ENCODE measurements at places on chromosomes 2 and 18.

GRCh38 chr2:240953426-240954410 lies 44.7 kb upstream of the SNED1 start:
- no peak for DNase-seq

DNA sequence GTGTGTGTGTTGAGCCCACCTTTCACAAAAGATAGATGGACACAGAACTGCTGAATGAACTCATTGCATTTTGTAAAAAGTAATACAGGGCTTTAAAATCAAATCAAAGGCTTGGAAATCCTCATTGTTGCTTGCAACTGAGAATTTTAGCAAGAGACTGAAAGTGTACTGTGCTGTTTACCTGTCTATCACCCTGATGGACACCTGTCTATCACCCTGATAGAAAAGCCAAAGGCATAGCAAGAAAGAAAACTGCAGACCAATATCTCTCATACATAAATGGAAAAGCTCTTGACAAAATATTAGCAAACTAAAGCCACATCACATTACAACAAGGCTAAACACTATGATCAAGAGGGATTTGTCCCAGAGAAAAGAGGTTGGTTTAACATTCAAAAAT lies 107.5 kb upstream of the TMEM18 start:
- no peak for DNase-seq

DNA sequence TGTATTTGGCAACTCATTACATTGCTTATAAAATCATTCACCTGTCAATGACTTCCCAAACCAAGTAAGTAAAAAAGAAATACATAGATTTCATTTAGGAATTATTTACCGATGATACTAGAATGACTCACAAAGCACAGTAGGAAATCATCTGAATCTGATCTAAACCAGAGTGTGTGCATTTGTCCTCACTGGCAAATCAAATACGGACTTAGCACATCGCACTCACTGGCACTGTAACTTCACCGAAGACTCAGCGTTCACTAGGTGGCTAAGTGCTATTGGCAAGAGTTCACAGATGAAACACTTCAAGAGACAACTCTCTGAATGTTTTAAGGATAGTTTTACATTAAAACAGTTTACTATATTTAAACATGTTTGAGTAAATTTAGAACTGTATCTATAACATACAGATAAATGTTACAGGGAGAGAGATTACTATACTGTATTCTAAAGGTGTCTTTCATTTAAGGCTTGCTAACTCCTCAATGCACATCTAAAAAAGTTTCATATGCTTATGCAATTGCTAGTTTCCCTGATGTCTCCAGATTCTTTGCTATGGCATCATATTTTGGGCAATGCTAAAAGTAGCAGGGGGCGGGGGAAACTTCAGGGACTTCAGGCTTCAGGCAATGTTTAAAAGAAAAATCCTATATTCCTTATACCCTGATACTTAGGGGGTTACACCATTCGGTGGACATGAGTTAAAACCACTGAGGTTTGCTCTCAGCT lies 48.8 kb downstream of the STK39 start:
- no peak for DNase-seq

- DNase-seq: no peak
Observed at GRCh38 chr2:167928434-167928833, 319.0 kb downstream of the STK39 start.

GRCh38 chr18:10114717-10115463 lies 201.1 kb downstream of the VAPA start:
- no peak for DNase-seq

GRCh38 chr2:62194558-62195420 lies 1.1 kb upstream of the B3GNT2 start:
- no peak for DNase-seq

DNA sequence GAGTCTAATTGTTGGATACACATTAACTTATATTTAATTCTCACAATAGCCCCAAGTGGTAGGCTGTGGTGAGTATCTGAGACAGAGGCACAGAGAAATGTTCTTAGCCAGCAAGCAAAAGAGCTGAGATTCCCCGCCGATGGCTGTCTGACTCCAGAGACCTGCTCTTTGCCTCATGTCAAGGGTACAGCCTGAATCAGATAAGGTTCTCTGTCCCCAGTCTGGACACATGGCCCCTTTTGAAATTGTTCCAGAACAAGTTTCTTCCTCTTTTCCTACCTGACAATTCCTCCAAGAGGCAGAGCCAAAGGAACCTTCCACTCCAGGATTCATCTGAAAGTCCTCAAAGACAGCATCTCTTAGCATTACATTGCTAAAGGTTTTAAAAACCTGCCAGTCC lies 512.9 kb upstream of the TNP1 start:
- DNase-seq: no peak

DNA sequence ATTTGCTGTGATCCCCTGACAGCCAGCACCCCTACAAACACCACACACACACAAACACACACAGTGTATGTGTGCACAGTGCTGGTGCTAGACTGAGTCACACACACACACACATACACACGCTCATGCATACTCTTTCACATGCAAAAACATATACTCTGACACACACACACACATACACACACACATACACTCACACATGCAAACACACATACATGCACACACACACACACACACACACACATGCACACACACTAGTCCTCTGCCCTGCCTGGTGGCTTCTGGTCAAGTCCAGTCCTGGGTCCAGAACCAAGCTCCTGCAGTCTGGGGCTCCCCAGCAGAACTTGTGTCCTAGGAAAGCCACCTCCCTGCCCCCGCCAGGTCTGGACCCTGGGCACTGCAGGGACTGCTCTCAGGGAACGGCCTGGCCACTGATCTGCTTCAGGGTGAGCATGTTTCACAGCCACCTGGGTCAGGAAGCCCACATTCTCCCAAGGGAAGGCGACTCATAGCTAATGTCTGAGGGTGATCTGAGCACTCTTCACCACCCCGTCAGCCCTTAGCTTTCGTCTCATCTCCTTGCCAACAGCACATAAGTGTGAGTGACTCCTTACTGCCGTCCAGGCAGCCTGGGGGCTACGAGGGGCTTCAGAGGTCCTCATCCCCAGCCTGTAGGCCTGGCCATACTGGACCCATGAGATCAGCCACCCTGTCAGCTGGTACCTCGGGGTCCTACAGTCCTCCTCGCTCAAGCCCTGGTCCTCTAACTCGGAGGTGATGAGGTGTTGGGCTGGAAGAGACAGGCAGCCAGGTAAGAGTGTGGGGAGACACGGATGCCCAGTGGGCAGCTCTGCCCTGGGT lies 88.1 kb downstream of the MCFD2 start:
- no peak for DNase-seq

All from activated naive CD8-positive, alpha-beta T cell treated with anti-CD3 and anti-CD28 coated beads, Interleukin-2, amount 10 ng/mL, durations not matched to agents 7 days and 5 days (primary cell).